ENCODE measurements at places on chromosomes 6 and 20.

- DNase-seq = no peak
These were observed 808.1 kb upstream of the MANEA start for GRCh38 chr6:94769197-94769596.

- no peak for DNase-seq
These were observed 257.8 kb downstream of the RNGTT start for GRCh38 chr6:88705601-88706000.

GRCh38 chr6:168837254-168838036 is 396.5 kb downstream of the SMOC2 start:
- no peak for DNase-seq

GRCh38 chr6:34934516-34934915 is 45.5 kb downstream of the ANKS1A start:
- DNase-seq = no peak
